ENCODE measurements at places on chromosomes 7 and 10.

GRCh38 chr7:92674379-92674778, 84.2 kb upstream of the FAM133B start:
- DNase-seq = no peak

DNA sequence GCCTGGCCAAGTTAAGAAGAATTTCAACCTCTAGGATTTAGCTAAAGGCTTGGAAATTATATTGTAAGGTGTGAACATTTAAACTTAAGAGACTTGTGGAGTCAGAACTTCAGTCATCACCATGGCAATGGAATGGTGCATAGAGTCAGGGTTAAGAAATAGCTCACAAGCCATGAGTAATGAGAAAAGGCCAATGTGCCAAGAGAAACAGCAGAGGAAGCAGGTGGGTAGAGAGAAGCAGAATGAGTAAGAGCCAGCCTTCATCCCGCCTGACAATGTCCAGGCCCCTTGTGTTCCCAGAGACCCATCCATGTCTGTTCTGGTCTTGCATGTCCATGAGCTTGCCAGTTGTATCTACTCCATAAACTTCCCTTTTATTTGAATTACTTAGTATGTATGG, 62.6 kb upstream of the TBX20 start:
- no peak for DNase-seq

- no peak for DNase-seq
Measured at GRCh38 chr10:53356616-53357349, 584.2 kb upstream of the MBL2 start.

- peak; percentile 49 for DNase-seq
Measured at GRCh38 chr7:27442455-27442854, 199.9 kb downstream of the EVX1 start.

DNA sequence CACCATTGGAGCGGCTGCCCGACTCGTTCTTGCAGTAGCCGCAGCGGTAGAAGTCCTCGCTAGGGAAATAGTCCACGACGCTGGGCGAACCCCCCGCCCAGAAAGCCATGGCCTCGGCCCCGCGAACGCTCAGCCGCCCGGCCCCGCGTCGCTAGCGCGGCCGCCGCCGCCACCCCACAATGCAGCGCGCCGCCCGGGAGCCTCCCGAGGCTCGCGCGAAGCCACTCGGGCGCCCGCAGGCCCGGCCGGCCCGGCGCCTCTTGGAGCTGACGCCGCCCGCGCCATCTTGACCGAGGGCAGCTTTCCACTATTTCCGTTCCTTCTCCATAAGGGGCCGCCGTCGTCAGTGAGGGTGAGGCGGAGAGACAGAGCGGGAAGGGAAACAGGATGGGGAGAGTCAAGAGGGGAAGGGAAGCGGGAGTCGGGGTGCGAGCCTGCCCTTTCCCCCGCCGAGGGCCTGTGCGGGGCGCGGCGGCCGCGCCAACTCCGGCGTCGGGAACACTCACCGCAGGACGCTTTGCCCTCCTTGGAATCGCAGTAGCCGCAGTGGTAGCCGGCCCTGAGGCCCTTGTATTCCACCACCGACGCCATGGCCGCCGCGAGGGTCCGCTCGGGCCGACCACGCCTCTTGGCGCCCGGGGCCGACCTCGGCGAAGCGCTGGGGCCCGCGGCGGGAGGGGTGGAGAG, at the start of gene ATE1:
Gene ATE1 (minus strand): TSS at position 191 of the 687 bp plus-strand sequence. CDS start 82 bp downstream, at position 109.
- DNase-seq = peak; percentile 74

GRCh38 chr7:24249266-24249665, 34.7 kb upstream of the NPY start:
- no peak for DNase-seq

- no peak for DNase-seq
Measured at GRCh38 chr7:29809533-29810155, 3.3 kb downstream of the WIPF3 start.

GRCh38 chr7:33392148-33392547, 262.8 kb downstream of the BBS9 start:
- no peak for DNase-seq

DNA sequence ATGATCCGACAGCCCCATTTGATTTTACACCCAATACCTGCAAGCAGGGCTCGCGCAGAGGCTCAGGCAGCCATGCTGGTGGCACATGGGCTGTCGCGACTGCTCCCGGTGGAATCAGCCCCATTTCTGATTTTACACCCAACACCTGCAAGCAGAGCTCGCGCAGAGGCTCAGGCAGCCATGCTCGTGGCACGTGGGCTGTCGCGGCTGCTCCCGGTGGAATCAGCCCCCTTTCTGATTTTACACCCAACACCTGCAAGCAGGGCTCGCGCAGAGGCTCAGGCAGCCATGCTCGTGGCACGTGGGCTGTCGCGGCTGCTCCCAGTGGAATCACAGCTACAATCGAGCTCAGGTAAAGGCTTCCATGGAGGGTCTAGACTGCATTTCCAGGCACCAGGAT, 244.1 kb downstream of the PTPRN2 start:
- no peak for DNase-seq

DNA sequence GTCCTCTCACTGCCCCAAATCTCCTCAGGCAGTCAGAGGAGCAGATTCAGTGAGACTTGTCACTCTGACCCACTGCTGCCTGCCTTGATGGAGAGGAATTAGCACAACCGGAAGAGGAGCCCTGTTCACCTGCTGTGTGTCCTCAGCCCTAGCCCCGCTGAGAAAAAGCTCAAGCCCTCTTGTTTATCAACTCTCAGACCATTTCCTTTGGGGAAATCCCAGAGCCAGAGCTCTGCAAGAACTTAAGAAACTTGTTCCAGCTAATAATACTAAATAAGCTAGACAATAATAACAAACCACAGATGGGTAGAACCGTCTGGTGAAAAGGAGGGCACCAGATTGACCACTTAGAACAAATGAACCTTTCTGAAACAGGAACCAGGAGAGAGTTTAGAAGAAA, 37.7 kb upstream of the ITGB1 start:
- no peak for DNase-seq

DNA sequence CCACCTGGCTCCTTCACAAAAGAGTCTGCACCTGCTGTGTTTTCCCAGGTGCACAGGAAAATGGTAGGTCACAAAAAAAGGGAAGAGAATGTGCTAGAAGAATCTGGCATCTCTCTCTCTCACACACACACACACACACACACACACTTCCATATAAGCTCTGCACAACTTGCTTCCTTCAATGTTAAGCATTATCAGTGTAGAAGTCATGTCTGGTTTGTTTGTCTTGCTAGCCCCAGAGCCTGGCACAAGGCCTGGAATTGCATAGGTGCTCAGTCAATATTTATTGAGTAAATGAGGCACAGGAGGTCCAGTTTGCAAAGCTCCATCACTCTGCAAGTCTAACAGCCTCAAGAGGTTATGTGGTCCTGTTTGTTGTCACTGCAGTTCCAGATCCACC, 867.3 kb upstream of the AUTS2 start:
- DNase-seq = no peak

DNA sequence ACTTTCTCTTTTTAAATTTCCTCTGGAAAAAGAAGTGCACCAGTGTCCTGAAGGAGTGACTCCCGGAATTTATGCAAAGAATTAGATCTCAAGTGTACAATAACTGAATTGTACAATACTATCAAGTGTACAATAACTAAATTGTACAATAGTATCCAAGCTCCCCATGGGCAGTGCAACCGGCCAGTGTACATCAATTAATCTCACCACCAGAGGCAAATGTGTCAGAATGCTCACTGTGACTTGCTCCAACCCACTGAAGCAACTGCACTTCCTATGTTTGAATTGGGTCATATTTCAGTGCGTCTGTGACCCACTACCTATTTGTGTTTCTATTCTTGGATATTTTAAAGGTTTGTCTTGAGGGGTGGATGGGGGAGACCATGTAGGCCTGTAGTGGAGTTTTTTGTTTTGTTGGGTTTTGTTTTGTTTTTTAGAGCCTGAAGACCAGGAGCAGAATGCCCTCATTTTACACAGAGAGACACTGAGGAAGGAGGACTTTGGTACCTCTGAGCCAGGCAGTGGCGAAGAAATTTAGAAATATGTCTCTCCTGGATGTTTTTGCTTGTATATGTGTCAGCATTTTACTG, 78.5 kb upstream of the CTTNBP2 start:
- no peak for DNase-seq

GRCh38 chr7:108109221-108109908, 20.8 kb downstream of the LAMB4 start:
- DNase-seq = no peak

GRCh38 chr10:49837685-49838084, 75.6 kb upstream of the OGDHL start:
- no peak for DNase-seq

GRCh38 chr10:33100781-33101391, 142.9 kb upstream of the ITGB1 start:
- no peak for DNase-seq

- no peak for DNase-seq
Measured at GRCh38 chr7:142760071-142760642, 10.6 kb upstream of the PRSS2 start.

- no peak for DNase-seq
Measured at GRCh38 chr10:24623383-24623782, 100.3 kb downstream of the ARHGAP21 start.

DNA sequence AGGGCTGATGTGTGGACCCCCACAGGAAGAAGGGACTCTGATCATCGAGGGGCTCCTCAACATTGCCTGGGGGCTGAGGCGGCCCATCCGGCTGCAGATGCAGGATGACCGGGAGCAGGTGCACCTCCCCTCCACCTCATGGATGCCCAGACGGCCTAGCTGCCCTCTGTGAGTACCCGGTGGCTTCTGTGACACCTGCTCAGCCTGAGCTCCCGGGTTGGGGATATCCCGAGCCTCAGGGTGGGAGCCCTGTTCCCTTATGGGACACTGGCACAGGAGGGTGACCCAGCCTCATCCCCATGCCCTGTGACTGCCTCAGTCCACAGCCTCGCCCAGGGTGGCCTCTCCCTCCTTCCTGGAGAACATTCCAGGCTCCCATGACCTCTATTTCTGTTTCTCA, 3.9 kb upstream of the DEPP1 start:
- DNase-seq = no peak

GRCh38 chr7:64883113-64883905, 19.8 kb upstream of the ZNF273 start:
- no peak for DNase-seq

DNA sequence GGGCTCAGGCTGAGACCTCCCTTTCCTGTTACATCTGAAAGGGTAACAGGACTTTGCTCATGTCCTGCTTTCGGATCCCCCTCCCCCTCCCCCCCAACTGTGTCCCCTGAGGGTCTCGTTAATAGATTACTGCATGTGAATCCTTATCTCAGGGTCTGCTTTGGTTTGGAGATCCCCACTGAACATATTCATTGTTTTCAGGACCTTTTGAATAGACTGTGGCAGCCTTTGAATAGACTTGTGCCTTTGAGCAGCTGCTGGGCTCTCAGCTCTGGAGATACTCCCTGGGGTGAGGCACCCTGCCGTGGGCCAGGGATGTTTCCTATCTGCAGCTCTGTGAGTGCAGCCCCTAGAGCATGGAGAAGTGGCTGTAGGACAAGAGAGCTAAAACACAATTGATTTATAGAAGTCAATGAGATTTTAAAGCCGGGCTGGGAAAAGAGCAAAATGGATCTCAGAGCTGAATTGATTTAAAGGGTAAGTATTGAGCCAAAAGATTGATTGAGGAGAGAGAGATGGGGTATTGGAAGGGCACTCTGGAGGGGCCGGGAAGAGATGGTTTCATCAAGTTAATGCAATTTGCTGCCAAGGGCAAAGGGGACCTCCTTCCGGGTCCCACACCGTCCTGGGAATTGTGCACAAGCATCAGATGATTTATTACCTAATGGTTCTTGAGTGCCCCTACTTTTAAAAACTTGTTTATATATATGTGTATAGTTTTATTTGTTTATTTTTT, 9.9 kb downstream of the ARHGAP22 start:
- DNase-seq = no peak

DNA sequence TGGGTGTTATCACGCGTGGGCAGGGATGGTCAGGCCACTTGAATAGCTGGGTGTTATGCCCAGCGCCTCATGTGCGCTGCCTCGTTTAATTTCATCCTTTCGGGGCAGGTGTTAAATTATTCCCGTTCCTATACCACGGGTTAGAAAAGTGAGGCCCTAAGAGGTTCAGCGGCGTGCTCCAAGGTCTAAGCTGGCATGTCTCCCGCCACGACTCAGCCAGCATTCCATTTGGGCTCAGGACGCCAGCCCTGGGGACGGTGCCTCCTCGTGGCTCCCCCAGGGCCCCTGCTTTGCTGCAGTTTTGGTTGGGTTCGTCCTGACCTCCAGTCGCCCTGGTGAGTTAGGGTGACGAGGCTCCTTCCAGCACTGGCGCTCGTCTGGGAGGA, 124.5 kb downstream of the TRRAP start:
- no peak for DNase-seq

GRCh38 chr10:35215107-35215506, 88.5 kb downstream of the CREM start:
- peak; percentile 19 for DNase-seq

Measured in skeletal muscle cell (primary cell).